ENCODE measurements at places on chromosomes 3 and 15.

DNA sequence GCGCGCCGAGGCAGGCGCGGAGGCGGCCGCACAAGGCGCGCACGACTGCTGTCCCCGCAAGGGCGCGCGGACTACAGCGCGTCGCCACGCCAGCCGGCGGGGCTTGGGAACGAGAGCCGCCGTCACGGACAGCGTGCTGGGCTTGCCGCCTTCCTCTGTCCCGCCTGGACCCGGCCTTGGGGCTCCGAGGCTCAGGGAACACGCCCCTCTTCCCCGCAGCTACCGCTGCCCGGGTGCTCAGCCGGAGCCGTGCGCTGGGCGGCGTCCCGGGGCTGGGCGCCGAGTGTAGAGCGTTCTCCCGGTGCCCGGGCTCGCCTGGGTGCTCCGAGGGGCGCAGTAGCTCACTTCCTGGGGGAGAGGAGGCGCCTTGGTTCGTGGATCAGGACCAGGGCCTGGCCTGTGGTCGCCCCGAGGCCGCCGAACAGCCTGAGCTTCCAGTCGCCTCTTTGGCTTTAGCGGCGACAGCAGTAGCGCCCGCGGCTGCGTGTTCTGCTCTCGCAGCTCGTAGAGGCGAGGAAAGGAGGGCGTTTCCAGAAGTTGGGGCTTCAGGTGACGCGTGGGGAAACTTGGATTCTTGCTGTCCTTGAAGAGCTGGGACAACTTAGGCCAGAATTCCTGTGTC lies 226.7 kb upstream of the C2CD4B start:
- peak overlapping the region; percentile 78 for H3K4me3 ChIP-seq
- DNase-seq, result peak; percentile 72
- H3K36me3 ChIP-seq, result no peaks in the 10 kb centered on the region
- H3K27ac ChIP-seq, result peak overlapping the region; percentile 85

DNA sequence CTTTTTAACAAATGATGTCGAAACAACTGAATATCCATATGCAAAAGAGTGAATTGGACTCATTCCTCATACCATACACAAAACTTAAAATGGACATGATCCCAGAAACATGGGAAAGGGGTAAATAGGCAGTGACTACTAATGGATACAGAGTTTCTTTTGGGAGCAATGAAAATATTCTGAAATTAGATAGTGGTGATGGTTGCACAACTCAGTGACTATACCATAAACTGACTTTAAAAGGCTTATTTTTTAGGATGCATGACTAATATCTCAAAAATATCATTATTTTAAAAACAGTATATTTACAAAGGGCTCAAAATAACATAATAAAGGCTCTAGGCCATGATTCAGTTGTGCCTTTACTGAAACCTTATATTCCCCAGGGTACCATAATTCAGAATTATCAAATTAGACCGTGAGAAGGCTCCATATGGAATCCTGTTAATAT lies 16.3 kb upstream of the ATP13A3 start:
- DNase-seq, result no peak
- H3K27ac ChIP-seq, result no peak overlapping the region
- H3K4me3 ChIP-seq, result no peak overlapping the region
- H3K4me1 ChIP-seq, result peaks cover 2% of the 10 kb centered on the region
- no peaks in the 10 kb centered on the region for H3K27me3 ChIP-seq

- DNase-seq, result no peak
- H3K27me3 ChIP-seq, result no peaks in the 10 kb centered on the region
- no peak overlapping the region for H3K4me3 ChIP-seq
- peaks cover 22% of the 10 kb centered on the region for H3K4me1 ChIP-seq
- H3K27ac ChIP-seq, result no peak overlapping the region
These were observed 22.1 kb downstream of the GABRR3 start for GRCh38 chr3:98012979-98013378.

DNA sequence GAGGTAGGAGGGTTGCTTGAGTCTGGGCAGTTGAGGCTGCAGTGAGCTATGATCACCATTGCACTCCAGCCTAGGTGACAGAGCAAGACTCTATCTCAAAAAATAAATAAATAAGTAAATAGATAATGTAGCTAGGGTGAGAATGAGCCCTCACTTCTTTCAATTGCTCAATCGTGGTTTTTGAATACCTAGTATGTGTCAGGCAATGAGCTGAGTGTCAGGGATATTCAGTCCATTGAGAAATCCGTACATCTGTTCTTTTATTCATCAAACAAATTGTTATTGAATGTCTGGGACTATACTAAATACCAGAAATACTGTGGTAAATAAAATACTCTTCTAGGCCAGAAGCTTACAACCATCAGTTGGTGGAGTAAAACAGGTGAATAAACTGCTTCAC lies 6.2 kb upstream of the ZNF148 start:
- H3K27me3 ChIP-seq, result no peaks in the 10 kb centered on the region
- H3K4me3 ChIP-seq, result no peak overlapping the region
- H3K36me3 ChIP-seq, result no peaks in the 10 kb centered on the region
- peaks cover 4% of the 10 kb centered on the region for H3K4me1 ChIP-seq
- no peak for DNase-seq

GRCh38 chr15:100763835-100764750 lies 115.5 kb upstream of the ALDH1A3 start:
- peaks cover 17% of the 10 kb centered on the region for H3K4me1 ChIP-seq
- no peak overlapping the region for H3K27ac ChIP-seq
- H3K4me3 ChIP-seq, result no peak overlapping the region
- peak; percentile 73 for DNase-seq
- H3K36me3 ChIP-seq, result no peaks in the 10 kb centered on the region
- H3K27me3 ChIP-seq, result peaks cover 3% of the 10 kb centered on the region

DNA sequence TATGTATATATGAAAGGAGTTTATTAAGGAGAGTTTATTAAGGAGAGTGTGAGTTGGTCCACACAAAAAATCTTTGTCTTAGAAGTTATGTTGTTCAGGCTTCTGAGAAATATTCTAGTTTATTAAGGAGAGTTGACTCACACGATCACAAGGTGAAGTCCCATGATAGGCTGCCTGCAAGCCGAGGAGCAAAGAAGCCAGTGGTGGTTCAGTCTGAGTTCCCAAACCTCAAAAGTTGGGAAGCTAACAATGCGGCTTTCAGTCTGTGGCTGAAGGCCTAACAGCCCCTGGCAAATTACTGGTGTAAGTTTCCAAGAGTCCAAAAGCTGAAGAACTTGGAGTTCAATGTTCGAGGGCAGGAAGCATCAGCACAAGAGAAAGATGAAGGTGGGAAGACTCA lies 42.4 kb upstream of the DAZL start:
- H3K27ac ChIP-seq, result no peak overlapping the region
- DNase-seq, result no peak
- H3K27me3 ChIP-seq, result no peaks in the 10 kb centered on the region
- no peak overlapping the region for H3K4me3 ChIP-seq
